ENCODE measurements at places on chromosomes 12 and 14. TPM values are rescaled to one million over a fixed set of nuclear protein-coding genes. Genes with fewer than 3 reads are reported as not detected.

GRCh38 chr14:24713404-24713803, 79.4 kb upstream of the GZMB start:
- no peak overlapping the region for H3K27ac ChIP-seq
- H3K36me3 ChIP-seq = no peaks in the 10 kb centered on the region
- H3K4me1 ChIP-seq = peaks cover 2% of the 10 kb centered on the region
- no peak overlapping the region for H3K4me3 ChIP-seq

DNA sequence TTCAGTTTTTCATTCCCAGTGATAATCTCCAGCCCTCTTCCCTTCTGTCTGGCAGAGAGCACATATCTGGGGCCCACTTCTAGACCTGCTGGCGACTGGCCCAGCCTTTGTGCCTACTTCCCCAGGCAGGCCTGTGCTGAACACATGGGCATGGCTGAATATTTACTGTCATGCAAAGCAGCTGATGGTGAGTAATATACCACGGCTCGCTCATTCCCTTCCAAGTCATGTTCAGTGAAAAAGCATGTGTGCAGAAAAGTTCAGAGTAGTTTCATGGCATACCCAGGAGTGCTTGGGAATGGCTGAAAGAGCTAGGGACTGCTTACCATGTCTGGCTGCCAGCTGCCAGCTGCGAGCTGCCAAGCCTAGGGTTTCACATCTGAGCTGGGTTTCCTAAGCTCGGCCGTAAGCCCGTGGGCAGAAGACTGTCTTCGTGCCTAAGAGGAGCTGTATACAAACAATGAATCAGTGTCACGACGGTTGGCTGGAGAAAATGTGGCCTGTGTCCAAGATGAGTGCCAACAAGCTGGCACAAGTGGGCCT, 179.9 kb upstream of the PELI2 start:
- H3K27me3 ChIP-seq = no peaks in the 10 kb centered on the region
- no peak overlapping the region for H3K27ac ChIP-seq
- H3K4me3 ChIP-seq = no peak overlapping the region
- no peaks in the 10 kb centered on the region for H3K36me3 ChIP-seq

The FOXA1 gene
- 0.07 TPM for total RNA-seq

DNA sequence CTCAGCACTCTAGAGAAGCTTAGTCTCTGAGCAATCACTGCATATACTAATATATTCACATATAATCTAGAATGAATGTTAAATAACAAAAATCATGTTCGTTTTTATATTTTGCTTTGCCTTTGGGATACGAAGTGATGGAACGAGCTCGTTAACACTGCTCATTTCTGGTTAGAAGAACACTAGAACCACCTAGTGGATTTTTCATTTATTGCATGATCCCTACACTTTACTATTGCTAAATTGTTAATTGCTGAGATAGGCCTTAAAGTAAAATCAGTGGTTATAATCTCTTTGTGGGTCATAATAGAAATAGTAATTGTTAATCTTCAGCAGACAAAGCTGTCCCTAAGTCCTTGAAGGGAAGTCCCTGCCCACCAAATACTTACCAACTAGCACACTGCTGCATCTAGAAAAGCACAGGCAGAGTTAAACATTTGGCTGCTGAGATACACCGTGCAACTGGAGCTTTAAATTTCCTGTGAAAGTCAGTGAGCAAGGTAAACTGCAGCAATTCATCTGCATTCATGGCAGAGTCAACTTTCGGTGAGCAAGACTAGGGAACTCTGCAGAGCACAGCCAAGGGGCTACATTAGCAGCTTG, 353.7 kb downstream of the APAF1 start:
- H3K27ac ChIP-seq = no peak overlapping the region
- no peaks in the 10 kb centered on the region for H3K36me3 ChIP-seq
- no peaks in the 10 kb centered on the region for H3K4me1 ChIP-seq
- no peak overlapping the region for H3K4me3 ChIP-seq
- peaks cover 4% of the 10 kb centered on the region for H3K27me3 ChIP-seq

The POTEM gene
- not detected for total RNA-seq

GRCh38 chr12:125525879-125526278, 460.6 kb downstream of the AACS start:
- no peaks in the 10 kb centered on the region for H3K27me3 ChIP-seq
- no peak for DNase-seq
- H3K4me1 ChIP-seq = no peaks in the 10 kb centered on the region
- H3K36me3 ChIP-seq = no peaks in the 10 kb centered on the region

DNA sequence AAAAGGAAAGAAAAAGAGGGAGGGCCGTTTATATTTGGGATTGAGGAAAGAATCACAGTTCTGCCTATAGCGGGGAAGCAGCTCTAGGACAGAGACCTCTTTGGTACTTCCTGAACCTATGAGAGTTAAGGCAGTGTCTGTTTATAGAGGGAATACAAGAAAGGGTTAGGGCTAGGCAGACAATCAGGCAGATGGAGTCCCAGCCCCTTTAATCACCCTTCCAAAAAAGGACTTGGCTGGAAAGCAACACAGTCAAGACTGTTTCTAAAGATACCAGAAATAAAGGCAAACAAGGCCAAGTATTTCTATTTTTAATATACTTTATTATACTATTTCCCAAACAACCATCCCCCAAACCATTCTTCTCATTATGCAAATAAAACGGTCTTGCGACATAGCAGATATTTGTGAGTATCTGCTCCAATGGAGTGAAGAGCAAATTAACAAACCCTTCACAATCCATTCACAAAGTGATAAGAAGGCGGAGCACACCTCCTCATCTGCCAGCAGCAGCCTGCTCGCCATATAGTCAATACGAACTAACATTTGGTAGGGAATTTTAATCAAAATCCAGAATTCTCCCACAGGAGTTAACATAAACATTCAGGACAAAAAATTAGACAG, 697 bp upstream of the GRIP1 start:
- H3K36me3 ChIP-seq = no peaks in the 10 kb centered on the region
- no peak overlapping the region for H3K27ac ChIP-seq
- H3K4me3 ChIP-seq = no peak overlapping the region

DNA sequence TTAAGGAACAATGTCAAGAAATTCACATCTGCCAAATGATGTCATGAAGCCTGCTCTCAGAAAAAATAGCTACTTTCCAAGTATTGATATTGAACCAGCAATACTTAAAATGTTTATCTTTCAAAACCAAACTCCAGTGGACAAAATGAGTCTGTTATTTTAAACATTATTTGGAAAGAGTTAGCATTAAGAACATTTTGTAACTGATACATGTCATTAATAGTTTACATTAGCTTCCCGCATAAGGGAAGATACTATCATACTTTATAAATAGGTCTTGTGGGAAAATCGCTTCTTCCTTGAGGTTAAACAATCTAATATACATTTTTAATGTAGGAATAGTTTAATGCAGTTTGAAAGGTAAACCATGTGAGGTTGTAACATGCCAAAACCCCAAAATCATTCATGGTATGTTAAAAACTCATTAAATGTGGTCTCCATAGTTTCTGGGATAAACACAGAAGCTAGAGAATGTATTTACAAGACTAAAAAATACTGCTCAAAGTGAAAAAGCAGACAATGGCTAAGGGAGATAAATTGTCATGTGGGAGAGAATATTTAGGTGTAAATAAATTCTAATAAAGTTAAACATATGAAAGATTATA, 73.4 kb upstream of the ATP2B1 start:
- H3K36me3 ChIP-seq = peaks cover 2% of the 10 kb centered on the region
- no peaks in the 10 kb centered on the region for H3K4me1 ChIP-seq
- H3K27me3 ChIP-seq = peaks cover 2% of the 10 kb centered on the region
- H3K27ac ChIP-seq = no peak overlapping the region

The RHEBL1 gene
- total RNA-seq = 11.8 TPM

- H3K27me3 ChIP-seq = no peaks in the 10 kb centered on the region
- H3K27ac ChIP-seq = no peak overlapping the region
- H3K4me3 ChIP-seq = no peak overlapping the region
- DNase-seq = no peak
- H3K4me1 ChIP-seq = peaks cover 30% of the 10 kb centered on the region
These were observed 9.1 kb downstream of the SNX6 start for GRCh38 chr14:34620839-34621238.

- no peak overlapping the region for H3K4me3 ChIP-seq
- H3K27ac ChIP-seq = no peak overlapping the region
- peaks cover 18% of the 10 kb centered on the region for H3K4me1 ChIP-seq
- H3K27me3 ChIP-seq = no peaks in the 10 kb centered on the region
- peaks cover 38% of the 10 kb centered on the region for H3K36me3 ChIP-seq
These were observed 52.6 kb downstream of the AEBP2 start for GRCh38 chr12:19491863-19492262.

DNA sequence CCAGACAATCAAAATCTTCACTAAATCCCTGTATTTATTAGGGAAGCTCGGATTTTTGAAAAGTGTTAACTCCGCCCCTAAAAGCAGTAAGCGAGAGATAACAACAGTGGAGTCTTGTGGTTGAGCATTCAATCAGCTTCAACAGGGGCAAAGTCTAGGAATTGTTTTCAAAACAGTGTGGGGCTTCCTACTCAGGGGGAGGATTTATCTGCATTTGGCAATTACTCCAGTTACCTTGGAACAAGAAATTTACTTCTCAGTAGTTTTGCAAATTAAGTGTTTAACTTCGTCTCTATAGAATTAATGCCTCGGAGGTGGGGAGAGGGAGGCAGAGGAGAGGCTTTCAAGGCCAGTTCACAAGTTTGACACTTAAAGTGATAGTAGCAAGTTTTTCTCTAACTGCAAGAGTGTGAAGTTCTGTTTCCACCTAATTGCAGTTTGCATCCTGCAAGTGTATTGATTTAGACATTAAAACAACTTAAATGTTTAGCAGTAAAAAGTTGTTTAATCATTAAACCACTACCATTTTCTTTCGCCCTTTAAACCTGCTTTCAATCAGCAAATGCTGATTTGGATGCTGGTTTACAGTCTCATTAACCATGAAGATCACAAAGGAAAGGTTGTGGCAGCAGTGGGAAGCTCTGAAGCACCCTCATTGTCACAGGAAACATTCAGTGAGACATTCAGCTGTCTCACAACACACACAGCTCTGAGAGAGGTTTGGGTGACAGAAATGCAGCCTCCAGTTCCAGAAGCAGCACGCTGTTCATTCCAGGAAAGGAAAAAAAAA, 102.0 kb downstream of the HMGA2 start:
- no peak overlapping the region for H3K27ac ChIP-seq
- no peaks in the 10 kb centered on the region for H3K36me3 ChIP-seq
- DNase-seq = no peak
- H3K27me3 ChIP-seq = peaks cover 23% of the 10 kb centered on the region
- no peaks in the 10 kb centered on the region for H3K4me1 ChIP-seq
- H3K4me3 ChIP-seq = no peak overlapping the region

The AICDA gene
- total RNA-seq = not detected

The OR4E2 gene
- not detected for total RNA-seq

The MAP1LC3B2 gene
- 0.68 TPM for total RNA-seq

DNA sequence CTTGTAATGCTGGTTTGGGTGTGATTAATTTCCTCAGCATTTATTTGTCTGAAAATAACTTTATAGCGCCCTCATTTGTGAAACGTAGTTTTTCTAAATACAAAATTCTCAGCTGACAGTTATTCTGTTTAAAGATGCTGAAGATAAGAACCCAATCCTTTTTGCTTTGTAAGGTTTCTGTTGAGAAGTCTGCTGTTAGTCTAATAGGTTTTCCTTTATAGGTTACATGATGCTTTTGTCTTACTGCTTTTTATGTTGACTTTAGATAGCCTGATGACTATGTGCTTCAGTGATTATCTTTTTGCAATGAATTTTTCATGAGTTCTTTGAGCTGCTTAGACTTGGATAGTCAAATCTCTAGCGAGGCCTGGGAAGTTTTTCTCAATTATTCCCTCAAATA, 168.6 kb upstream of the PDE3A start:
- no peak overlapping the region for H3K27ac ChIP-seq
- no peak overlapping the region for H3K4me3 ChIP-seq
- H3K27me3 ChIP-seq = no peaks in the 10 kb centered on the region
- H3K4me1 ChIP-seq = no peaks in the 10 kb centered on the region
- DNase-seq = no peak

The VPS37B gene
- total RNA-seq = 9.5 TPM

DNA sequence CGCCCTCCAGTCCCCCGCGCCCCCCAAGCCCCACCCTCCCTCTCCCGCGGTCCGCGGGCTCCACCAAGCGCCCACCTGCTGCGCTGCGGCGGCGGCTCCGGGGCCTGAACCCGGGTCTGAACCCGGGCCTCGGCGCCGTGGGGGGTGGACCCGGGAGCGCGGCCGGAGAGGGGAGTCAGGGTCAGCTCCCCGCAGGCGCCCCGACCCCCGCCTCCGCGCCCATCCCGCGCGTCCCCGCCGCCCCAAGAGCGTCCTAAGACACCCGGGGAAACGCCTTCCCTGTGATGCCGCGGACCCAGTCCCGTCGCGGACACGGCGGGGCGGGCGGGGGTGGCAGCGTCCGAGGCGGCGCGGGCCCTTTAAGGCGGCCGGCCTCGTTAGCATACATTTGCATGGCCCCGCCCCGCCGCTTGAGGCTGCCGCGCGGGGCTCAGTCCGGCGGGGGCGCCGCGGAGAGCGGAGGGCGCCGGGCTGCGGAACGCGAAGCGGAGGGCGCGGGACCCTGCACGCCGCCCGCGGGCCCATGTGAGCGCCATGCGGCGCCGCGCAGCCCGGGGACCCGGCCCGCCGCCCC, at the start of gene MMP17:
TSS of gene MMP17 (plus strand) at position 433 of the 574 bp plus-strand sequence. CDS start at position 535, 102 bp downstream.
- H3K27me3 ChIP-seq = peaks cover 40% of the 10 kb centered on the region
- no peak within 1 kb of the TSS for H3K27ac ChIP-seq
- H3K4me1 ChIP-seq = peaks cover 5% of the 10 kb centered on the region
- peak within 1 kb of the TSS; percentile 72 for H3K4me3 ChIP-seq
- DNase-seq = peak; percentile 82

DNA sequence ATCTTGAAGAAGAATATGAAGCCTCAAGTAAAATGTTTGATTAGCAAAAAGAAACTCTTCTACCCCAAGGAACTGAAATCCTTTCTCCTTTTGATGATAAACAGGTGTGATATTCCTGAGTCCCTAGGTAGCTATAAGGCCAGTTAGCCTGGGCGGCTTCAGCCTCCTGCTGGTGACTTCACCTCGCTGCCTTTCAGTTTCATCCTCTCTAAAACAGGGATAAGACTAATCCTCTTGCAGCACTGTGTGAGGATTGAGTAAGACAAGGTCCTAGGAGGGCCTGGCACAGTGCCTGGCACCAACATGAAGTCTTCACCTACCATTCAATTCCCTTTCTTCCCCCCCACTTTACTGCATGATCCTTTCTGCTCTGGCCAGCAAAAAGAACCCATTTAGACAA, 42.1 kb downstream of the CIT start:
- H3K27me3 ChIP-seq = no peaks in the 10 kb centered on the region
- peaks cover 41% of the 10 kb centered on the region for H3K36me3 ChIP-seq
- H3K4me3 ChIP-seq = no peak overlapping the region
- H3K27ac ChIP-seq = no peak overlapping the region

DNA sequence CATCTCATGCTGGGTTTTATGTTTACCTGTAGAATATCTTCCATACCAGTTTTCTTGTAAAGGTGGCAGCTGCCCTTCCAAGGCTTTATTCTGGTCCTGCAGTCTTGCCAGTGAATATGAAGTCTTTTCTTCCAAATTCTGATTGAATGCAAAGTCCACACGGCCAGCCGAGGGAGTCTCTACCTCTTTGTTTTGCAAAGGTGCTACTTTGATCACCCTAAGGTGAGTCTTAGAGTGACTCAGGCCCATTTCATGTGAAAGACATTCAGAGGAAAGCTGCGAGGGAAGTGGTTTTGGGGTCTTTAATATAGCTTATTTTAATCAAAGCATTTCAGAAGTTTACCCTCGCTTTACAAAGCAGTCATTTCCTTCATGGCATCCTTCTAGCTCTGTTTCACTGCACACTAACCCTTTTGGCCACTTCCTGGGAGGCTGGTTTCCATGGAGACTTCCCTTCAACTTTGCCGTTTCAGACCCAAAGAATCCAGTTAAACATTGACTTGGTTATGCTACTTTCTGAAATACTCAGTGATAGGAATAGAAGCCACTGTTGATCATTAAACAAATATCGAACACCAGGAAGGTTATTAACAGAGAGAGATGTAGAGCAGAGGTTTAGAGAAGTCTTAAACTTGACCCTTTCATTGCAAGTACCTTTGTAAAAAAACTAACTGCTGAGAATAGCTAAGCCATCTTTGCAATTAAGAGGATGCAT, at the start of gene CCDC198:
TSS of gene CCDC198 (minus strand) at position 391 of the 715 bp plus-strand sequence. CDS start at position 249, 142 bp downstream.
- H3K36me3 ChIP-seq = no peaks in the 10 kb centered on the region
- no peak within 1 kb of the TSS for H3K27ac ChIP-seq
- no peak for DNase-seq
- no peak within 1 kb of the TSS for H3K4me3 ChIP-seq

The KRT82 gene
- total RNA-seq = not detected
